ENCODE measurements at places on chromosomes 4 and X. TPM values are rescaled to one million over a fixed set of nuclear protein-coding genes. Genes with fewer than 3 reads are reported as not detected.

The RADX gene
- total RNA-seq, result 0.42 TPM

The VCX gene
- not detected for total RNA-seq

The CTSO gene
- total RNA-seq, result 14.2 TPM

The SPACA5 gene
- total RNA-seq, result not detected

The FGF2 gene
- total RNA-seq, result 39.1 TPM

The FATE1 gene
- not detected for total RNA-seq

The TMPRSS11A gene
- total RNA-seq, result not detected

The SSX2B gene
- not detected for total RNA-seq

The P2RY10 gene
- total RNA-seq, result 0.19 TPM

DNA sequence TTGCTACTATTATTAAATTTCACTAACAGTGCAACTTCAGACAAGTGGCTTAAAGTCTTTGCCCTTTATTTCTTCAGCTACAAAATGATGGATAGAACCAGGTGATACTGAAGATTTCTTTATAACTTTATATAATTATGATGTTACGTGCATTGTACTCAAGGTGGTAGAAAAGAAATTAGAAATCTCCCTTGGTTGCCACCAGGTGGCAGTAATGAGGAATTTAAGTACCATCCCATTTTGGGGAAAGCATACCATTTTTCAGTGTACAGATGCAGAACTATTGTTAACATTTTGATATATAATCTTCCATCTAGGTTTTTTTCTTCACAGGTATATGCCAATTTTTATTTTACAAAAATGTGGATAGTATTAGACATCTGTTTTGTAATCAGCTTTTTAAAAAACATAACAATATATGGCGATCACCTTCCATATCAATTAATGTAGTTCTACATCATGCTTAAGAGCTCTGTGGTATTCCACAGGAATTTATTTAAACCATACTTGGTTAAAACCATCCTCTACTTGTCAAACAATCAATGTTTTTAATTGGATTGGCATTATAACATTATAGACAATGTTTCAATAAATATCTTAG, 37.7 kb upstream of the RAB33B start:
- no peak for DNase-seq

DNA sequence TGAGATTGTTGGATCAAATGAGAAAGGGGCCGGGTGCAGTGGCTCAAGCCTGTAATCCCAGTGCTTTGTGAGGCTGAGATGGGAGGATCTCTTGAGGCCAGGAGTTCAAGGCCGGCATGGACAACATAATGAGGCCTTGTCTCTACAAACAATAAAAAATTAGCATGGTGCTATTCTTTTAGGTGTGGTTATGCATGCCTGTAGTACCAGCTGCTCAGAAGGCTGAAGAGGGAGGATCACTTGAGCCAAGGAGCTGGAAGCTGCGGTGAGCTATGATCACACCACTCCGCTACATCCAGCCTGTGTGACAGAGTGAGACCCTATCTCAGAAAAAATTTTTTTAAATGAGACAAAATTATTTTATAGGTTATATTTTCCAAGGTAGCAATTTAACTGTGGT, 49.7 kb upstream of the TMEM150C start:
- DNase-seq, result no peak

- DNase-seq, result no peak
Measured at GRCh38 chr4:78137532-78137931, 80.4 kb downstream of the FRAS1 start.

DNA sequence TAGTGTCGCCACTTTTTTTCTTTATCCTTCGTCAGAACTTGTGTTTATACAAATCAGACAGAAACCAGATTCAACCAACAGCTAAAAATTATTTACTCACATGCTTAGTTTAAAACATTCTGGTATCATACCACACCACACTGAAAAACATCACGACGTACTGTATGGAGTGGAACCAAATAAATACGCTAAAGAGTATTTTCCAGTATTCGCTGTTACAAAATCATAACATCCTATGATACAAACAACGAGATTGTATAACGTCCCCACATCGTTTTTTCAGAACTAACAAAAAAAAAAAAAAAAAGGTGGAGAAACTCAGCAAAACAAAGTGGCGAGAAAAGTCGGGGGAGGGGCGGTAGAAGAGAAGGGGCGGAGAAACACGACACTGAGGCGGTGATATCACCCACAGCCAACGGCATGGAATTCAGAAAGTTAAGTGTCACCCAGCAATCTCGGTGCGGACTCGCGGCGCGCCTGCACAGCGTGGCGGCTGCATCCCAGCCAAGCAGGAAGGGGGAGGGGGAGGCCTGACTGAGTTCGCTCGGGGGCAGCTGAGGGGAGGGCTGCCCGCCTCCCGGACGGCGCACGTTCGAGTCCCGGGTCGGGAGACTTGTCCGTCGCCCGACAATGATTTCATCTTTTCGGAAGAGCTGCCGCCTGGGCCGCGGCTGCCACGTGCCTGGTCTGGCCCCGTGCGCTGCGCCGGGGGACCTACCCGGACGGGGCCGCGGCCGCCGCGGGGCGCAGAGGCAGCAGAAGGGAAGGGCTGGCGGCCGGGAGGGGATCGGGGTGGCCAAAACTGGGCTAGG, 920 bp downstream of the SETD7 start:
- peak; percentile 95 for DNase-seq

DNA sequence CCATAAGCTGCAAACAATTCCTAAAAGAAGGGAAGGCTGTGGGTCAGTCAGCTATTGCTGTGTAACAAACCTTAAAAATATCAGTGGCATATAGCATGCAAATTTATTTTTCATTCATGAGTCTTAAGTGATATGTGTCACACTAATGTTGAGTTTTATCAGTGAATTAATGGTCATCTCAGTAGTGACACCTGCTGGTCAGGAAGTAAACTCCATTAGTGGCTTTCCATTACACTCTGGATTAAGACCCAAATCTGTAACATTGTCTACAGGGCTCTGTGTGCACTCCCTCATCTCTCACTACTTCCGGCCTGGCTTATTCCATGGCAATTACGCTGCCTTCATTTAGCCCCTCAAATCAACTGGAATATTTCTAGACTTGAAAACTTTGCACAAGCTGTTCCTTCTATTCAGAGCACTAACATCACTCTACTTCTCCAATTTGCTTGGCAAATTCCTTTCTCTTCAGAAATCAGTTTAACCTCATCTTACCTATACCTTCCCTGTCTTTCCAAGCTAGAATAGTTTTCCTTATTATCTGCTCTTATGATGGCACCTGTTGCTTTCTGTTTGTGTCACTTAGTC, 217.3 kb upstream of the TAPT1 start:
- no peak for DNase-seq

- no peak for DNase-seq
Measured at GRCh38 chrX:130296743-130297142, 28.0 kb upstream of the ZNF280C start.

DNA sequence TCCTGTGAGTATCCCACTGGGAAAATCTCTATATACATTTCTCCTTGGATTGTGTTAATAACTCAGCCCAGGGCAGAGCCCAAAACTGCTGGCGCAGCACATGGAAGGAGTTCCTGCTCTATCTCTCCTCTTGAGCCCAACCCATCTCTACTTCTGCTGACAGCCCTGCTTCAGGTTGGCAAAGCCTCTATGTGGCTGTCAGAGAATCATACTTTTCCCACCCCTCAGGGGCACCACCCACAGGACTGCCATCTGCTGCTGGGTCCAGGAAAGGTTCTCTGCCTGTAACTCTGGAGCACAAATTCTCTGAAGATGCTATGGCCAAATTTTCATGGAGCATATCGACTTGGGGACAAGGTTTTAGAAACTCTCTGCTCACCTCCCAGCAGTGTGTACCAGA, 278.5 kb upstream of the EMCN start:
- DNase-seq, result no peak

- no peak for DNase-seq
Measured at GRCh38 chr4:139824882-139825522, 159.4 kb downstream of the MGST2 start.

DNA sequence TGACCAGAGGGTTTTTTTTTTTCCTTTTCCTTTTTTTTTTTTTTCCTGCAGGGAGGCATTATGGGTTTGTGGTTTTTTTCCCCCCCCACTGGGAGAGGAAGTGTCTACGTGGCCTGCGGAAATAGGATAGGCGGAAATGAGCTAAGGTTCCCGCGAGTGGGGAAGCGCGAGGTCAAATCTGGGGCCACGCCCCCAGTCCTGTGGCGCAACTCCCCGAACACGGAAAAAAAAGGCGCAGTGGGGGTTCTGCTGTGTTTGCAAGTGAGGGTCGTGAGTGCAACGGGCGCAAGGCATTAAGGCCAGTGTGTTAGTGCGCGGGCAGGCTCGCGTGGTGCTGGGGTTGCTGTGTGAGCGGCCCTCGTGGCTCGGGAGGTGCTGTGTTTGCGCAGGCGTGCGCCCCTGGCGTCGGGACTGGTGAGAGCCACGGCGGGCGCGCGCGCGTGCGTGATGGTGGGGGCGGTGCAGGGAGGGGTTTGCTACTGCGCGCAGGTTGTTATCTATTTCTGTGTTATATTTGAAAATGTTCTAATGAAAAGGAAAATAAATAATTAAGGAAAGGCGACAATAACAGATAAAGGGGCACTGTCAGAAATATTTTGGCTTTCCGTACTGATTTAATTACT, 685 bp upstream of the MORF4L2 start:
- peak; percentile 93 for DNase-seq

DNA sequence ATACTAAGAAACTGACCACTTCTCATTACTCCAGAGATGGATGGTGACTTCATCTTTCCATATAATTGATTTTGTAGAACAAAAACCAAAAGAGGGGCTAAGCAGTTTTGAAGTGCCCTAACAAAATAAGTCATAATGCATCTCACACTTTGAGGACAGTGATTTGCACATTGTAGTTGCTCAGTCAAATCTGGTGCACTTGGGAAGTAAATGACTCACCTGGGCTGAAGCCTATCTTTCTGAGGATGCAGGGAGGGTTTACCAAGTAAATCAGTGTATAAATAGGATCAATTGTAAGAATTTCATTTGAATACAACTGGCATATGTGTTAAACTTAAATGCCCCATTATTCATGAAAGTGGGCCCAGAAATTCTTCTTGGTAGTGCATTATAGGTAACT, 134.2 kb downstream of the DCLK2 start:
- no peak for DNase-seq

GRCh38 chr4:80385397-80386280, 50.1 kb downstream of the CFAP299 start:
- DNase-seq, result no peak

DNA sequence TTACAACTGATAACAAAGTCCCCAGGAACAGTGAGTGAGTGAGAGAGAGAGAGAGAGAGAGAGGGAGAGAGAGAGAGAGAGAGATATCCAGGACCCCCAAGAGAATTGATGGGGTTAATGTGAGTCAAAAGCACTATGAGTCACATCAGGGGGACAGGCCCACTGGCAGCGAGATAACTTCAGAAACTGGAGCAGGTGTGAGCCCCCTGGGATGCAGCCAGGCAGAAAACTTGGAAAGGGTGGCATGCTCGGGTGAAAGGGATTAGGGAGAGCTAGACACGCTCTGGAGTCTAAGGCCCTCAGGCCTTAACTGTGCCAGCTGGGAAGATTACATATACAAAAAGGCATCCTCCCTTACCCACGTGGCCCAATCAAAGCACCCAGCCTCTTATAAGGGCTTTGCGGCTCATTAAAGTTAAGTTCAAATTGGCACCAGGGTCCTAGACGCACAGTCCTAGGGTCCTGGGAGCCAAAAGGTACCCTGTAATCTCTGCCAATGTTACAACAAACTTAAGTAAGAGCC, 841 bp downstream of the ACOT9 start:
- DNase-seq, result no peak

GRCh38 chr4:107380190-107380589, 339.8 kb downstream of the PAPSS1 start:
- DNase-seq, result no peak

GRCh38 chrX:63920875-63921274, 135.9 kb upstream of the ARHGEF9 start:
- no peak for DNase-seq

DNA sequence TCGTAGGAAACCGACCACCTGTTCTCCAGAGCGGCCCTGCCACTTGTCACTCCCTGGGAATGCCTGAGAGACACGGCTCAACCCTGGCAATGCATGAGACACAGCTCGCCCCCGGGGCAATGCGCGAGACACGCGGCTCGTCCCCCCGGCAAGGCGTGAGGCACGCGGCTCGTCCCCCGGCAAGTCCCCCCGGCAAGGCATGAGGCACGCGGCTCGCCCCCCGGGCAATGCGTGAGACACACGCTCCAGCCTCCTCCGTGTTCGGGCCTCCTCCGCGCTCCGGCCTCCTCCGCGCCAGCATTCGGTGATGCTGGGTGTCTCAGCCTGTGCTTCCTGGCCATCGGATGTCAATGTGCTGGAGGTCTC, 27.5 kb upstream of the CPLX1 start:
- no peak for DNase-seq

GRCh38 chrX:29528281-29528680, 687.1 kb upstream of the MAGEB2 start:
- DNase-seq, result no peak

DNA sequence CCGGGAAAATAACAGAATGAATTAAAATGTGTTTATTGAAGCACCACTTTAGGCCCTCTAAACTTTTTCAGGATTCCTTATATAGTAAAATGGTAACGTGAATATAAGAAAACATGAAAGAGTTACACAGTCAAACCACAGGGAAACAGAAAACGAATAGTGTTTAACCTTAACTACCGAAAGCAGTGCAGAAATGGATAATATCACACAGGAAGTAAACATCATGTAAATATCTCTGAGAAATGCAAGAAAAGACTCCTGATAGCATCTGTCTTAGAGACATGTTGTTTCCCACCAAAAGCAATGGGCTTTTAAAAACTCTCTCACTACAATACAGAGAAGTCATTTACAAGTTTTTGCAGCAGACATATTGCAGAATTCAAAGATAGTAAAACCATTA, 323.9 kb upstream of the CXXC4 start:
- DNase-seq, result no peak

DNA sequence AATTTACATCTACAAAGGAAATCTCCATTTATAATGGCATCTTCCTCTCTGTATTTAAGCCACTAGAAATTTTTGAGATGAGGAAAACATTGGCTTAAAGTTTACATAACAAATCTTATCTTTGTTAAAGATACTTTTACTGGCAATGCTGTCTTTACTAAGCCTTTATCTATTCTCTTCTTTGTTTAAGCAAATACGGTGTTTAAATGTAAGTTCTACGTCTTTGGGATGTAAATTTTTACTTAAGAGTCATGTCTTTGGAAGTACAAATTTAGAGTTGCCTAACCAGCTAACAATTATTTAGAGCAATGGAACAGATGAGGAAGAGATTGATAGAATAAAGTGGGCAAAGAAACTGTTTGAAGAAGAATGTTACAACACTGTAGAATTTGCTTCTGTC, 1024.0 kb upstream of the PCDH10 start:
- no peak for DNase-seq

- DNase-seq, result no peak
Measured at GRCh38 chrX:139530550-139530949, at the start of gene F9. F9 (plus strand) TSS chrX:139530739; CDS start chrX:139530765, 26 bp downstream.

GRCh38 chr4:7191546-7192251, 639 bp upstream of the SORCS2 start:
- peak; percentile 72 for DNase-seq

Data from mesenteric fat pad (tissue), 1 donor.